ENCODE measurements at places on chromosomes 6 and 20.
A peak's percentile ranks its signal among the peaks of the same experiment; 100 is the strongest.

DNA sequence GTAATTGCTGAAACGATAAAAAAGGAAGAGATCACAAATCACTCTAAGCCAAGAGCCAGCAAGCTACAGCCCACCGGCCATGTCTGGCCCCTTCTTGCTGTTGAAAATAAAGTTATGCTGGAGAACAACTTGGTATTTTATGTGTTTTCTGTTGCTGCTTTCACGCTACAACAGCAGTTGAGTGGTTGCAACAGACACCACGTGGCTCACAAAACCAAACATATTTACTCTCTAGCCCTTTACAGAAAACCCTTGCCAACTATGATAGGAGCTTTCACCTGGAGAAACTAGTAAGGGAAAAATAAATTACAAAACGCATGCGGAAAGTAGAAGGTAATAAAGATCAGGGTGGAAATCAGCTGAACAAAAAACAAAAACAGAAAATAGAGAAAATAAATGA, 41.1 kb upstream of the SLCO4A1 start:
- no peak overlapping the region for H3K4me3 ChIP-seq
- no peak for DNase-seq
- H3K36me3 ChIP-seq = no peaks in the 10 kb centered on the region
- H3K27ac ChIP-seq = no peak overlapping the region

GRCh38 chr6:158290659-158291058, 21.6 kb upstream of the TULP4 start:
- no peak for DNase-seq
- no peaks in the 10 kb centered on the region for H3K36me3 ChIP-seq
- H3K27ac ChIP-seq = no peak overlapping the region
- H3K27me3 ChIP-seq = no peaks in the 10 kb centered on the region
- H3K4me3 ChIP-seq = no peak overlapping the region

DNA sequence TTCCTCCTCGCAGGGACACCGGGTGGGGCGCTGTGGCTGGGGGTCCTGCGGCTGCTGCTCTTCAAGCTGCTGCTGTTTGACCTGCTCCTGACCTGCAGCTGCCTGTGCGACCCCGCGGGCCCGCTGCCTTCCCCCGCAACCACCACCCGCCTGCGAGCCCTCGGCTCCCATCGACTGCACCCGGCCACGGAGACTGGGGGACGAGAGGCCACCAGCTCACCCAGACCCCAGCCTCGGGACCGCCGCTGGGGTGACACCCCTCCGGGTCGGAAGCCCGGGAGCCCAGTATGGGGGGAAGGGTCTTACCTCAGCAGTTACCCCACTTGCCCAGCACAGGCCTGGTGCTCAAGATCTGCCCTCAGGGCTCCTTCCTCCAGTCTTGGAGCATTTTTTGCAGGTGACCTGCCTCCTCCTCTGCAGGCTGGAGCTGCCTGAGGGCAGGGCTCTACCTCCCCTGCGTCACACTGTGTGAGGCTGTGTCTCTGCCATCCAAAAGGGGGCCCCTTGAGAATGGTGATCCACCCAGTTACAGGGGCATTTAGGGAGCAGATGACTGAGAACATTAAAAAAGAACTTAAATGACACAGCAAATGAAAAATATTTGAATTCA, 3.9 kb upstream of the CNPY3 start:
- no peak overlapping the region for H3K27ac ChIP-seq
- no peak for DNase-seq
- H3K36me3 ChIP-seq = no peaks in the 10 kb centered on the region
- H3K4me1 ChIP-seq = peaks cover 12% of the 10 kb centered on the region
- H3K4me3 ChIP-seq = no peak overlapping the region

- peak overlapping the region; percentile 50 for H3K27ac ChIP-seq
- peaks cover 13% of the 10 kb centered on the region for H3K4me1 ChIP-seq
- no peaks in the 10 kb centered on the region for H3K36me3 ChIP-seq
- no peak for DNase-seq
- H3K4me3 ChIP-seq = no peak overlapping the region
- no peaks in the 10 kb centered on the region for H3K27me3 ChIP-seq
Observed at GRCh38 chr20:45780159-45780558, 11.5 kb downstream of the WFDC3 start.

- H3K27ac ChIP-seq = no peak overlapping the region
- H3K4me3 ChIP-seq = no peak overlapping the region
- peaks cover 75% of the 10 kb centered on the region for H3K36me3 ChIP-seq
- no peak for DNase-seq
Observed at GRCh38 chr6:87630746-87631145, 40.8 kb downstream of the ORC3 start.

DNA sequence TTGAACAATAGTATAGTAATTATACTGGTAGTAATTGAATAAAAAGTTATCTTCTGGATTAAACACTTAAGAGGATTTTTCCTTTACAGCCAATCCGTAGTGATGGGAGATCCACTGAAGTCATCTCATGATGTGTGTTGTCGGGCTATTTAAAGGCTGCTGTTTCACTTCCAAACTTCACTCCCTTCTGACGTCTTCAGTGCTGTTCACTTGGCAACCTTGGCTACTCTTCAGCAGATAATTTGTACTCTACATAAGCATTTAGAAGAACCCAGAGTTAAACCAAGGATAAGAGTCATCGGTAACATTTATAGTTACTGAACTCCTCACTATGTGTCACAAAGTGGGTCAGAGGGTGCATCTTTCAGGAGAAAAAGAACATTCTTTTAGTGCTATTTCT, 179.1 kb upstream of the EYA4 start:
- DNase-seq = no peak
- H3K27me3 ChIP-seq = no peaks in the 10 kb centered on the region
- peaks cover 12% of the 10 kb centered on the region for H3K4me1 ChIP-seq
- peak overlapping the region; percentile 66 for H3K27ac ChIP-seq
- H3K4me3 ChIP-seq = no peak overlapping the region

GRCh38 chr20:58598211-58599015, 52.7 kb upstream of the STX16 start:
- H3K27me3 ChIP-seq = no peaks in the 10 kb centered on the region
- no peak overlapping the region for H3K4me3 ChIP-seq
- DNase-seq = no peak
- H3K27ac ChIP-seq = peak overlapping the region; percentile 62
- no peaks in the 10 kb centered on the region for H3K4me1 ChIP-seq

DNA sequence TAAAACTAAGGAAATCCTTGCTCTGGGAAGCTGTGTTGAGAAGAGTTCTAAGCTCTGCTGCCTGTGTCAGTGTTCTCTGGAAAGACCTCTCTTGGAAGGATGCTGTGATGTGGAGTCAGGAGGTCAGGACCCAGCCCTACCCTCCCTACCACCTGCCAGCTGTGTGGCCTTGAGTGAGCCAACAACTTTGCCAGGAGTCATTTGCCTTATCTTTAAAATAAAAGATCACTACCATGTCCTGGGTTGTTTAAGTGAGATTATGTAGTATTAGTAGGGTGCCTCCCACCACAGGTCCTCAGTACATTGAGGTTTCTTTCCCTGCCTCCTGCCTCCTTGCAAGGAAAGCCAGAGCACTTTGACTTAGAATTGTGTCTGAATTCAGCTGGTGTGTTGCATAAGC, 64.9 kb downstream of the FOXO3 start:
- no peak overlapping the region for H3K27ac ChIP-seq
- no peak for DNase-seq
- H3K4me3 ChIP-seq = no peak overlapping the region
- H3K36me3 ChIP-seq = no peaks in the 10 kb centered on the region

DNA sequence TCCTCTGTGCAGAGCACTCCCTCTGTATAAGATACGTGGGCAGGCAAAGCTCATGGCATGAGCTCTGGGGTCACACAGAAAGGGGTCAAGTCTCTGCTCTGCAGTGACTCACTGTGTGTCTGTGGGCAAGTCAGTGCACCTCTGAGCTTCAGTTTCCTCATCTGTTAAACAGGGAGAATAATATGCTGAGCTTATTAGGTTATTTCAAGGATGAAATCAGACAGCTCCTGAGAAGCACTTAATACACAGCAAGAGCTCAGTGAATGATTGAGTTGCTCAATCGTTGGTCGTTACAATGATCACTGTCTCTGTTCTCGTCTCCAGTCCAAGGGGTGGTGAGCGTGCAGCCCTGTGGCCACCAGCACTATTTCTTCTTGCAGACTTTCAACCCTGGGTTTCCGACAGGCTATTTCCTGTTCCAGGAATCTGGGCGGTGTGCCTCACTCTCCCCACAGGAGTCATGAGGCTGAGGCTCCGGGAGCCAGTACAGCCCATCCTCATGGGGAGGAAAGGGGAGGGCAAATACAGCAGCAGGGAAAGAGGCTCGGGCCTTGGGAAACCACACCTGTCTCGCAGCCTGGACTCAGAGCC, 28.9 kb downstream of the KIAA1755 start:
- no peak overlapping the region for H3K27ac ChIP-seq
- H3K4me3 ChIP-seq = no peak overlapping the region
- no peaks in the 10 kb centered on the region for H3K36me3 ChIP-seq
- DNase-seq = no peak
- peaks cover 9% of the 10 kb centered on the region for H3K4me1 ChIP-seq

DNA sequence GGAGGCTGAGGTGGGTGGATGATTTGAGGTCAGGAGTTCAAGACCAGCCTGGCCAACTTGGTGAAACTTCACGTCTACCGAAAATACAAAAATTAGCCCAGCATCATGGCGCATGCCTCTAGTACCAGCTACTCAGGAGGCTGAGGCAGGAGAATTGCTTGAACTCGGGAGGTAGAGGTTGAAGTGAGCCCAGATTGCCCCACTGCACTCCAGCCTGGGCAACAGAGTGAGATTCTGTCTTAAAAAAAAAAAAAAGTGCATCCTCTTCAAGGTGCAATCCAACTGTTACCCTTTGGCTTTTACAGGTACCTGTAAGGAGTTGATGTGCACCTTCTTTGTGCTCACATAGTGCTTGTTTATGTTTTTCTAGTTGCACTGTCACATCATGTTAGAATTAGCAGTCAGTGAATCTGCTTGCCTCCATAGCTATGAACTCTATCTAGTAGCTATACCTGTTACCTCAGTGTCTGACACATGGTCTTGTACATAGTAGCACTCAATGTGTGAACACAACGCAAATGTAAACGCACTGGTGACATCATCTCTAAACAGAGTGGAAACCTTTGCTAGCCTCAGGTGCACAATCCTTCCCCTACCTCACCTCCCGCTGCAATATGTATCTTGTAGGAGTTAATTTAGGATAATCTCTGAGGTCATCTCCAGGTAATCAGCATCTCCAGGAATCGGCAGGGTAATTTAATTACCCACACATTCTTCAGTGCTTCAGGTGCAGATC, 9.7 kb downstream of the MSH5 start:
- no peak overlapping the region for H3K4me3 ChIP-seq
- no peaks in the 10 kb centered on the region for H3K4me1 ChIP-seq
- DNase-seq = no peak
- H3K27ac ChIP-seq = no peak overlapping the region
- no peaks in the 10 kb centered on the region for H3K27me3 ChIP-seq

- H3K4me3 ChIP-seq = no peak overlapping the region
- H3K4me1 ChIP-seq = no peaks in the 10 kb centered on the region
- H3K36me3 ChIP-seq = no peaks in the 10 kb centered on the region
- H3K27ac ChIP-seq = no peak overlapping the region
Observed at GRCh38 chr6:97621111-97621510, 338.1 kb upstream of the MMS22L start.

- no peak for DNase-seq
- H3K27me3 ChIP-seq = no peaks in the 10 kb centered on the region
- no peaks in the 10 kb centered on the region for H3K4me1 ChIP-seq
- no peak overlapping the region for H3K4me3 ChIP-seq
- H3K36me3 ChIP-seq = peaks cover 4% of the 10 kb centered on the region
Observed at GRCh38 chr6:13252790-13253189, 75.5 kb downstream of the TBC1D7 start.

DNA sequence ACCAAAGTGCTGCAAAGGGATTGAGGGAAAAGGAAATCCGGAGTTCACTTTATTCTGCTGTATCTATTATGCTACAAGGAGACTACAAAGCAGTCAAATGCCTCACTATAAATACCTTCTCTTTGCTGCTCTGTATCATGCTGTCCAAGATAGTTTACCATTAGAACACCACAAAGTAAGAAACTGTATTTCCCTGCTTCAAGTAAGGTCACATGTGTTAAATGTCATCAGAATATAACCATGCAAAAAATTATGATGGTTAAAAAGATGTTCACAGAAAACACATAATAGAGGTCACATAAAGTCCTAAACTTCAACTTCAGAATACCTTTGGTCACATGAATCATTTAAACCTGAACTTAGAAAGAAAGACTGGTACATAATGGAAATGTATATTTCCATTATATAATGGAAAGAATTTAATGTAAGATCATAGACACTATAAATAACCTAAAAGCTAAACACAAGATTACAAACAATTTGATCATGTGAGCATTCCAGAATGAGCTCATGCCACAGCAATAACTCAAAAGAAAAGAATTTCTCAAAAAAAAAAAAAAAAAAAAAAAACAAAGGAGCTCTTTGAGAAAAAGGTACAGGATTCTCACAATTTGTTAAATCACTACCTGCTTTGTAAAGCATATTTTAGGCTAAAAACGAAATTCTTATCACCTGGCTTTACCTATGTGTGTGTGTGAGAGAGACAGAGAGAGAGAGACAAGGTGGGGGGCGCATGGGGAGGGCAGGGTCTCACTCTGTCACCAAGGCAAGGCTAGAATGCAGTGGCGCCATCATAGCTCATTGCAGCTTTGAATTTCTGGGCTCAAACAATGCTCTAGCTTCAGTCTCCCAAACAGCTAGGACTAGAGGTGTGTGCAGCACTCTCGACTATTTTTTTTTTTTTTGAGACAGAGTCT, 58.7 kb downstream of the KIF13A start:
- no peak overlapping the region for H3K4me3 ChIP-seq
- H3K27me3 ChIP-seq = no peaks in the 10 kb centered on the region
- H3K27ac ChIP-seq = no peak overlapping the region
- DNase-seq = no peak

DNA sequence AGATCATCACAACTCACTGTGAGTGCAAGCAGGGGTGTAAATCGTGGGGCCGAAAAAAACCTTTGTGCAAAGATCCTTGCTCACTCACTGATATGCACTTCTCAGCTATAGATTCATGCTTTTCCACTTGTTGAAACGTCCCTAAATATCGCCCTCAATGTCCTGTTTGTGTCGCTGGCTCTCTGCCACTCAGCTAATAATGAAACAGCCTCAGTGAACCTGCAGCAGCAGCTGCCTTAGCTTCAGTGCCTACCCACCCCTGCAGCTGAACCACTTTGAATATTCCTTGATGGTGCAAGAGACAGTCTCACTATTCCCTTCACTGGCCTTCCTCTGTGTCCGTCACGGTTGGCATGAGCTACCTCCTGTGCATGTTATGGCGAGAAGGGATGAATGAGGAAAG, 128.9 kb upstream of the NAA20 start:
- H3K4me1 ChIP-seq = peaks cover 85% of the 10 kb centered on the region
- no peak for DNase-seq
- no peaks in the 10 kb centered on the region for H3K36me3 ChIP-seq
- H3K27me3 ChIP-seq = no peaks in the 10 kb centered on the region
- peak overlapping the region; percentile 72 for H3K27ac ChIP-seq

GRCh38 chr6:34386316-34387137, 5.9 kb downstream of the NUDT3 start:
- peaks cover 82% of the 10 kb centered on the region for H3K4me1 ChIP-seq
- H3K27me3 ChIP-seq = no peaks in the 10 kb centered on the region
- H3K36me3 ChIP-seq = no peaks in the 10 kb centered on the region
- no peak for DNase-seq
- no peak overlapping the region for H3K4me3 ChIP-seq
